ENCODE measurements at places on chromosomes 12 and 14.
A peak's percentile ranks its signal among the peaks of the same experiment; 100 is the strongest.

- no peak for DNase-seq
Observed at GRCh38 chr12:87953256-87953860, 75.8 kb downstream of the C12orf50 start.

- no peak for DNase-seq
Observed at GRCh38 chr14:105012171-105012985, 8.5 kb downstream of the CDCA4 start.

DNA sequence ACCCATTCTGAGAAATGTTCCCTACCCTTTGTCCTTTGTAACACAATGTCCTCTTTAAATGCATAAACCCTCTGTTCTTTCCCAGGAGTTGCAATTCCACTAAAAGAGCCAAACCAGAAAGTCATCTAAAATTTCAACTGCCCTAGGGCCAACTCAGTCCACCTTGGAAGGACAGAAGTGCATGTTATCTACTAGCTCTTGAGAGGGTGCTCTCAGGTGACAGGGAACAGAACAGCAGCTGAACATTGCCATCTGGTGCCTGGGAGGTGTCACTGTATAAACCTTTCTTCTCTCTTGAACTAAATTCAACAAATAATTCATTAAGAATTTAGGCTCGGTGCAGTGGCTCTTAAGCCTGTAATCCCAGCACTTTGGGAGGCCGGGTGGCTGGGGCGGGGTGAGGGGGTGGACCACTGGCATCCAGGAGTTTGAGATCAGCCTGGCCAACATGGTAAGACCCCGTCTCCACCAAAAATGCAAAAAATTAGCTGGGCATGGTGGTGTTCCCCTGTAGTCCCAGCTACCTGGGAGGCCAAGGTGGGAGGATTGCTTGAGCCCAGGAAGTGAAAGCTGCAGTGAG lies 10.3 kb upstream of the FERMT2 start:
- peak; percentile 17 for DNase-seq

- DNase-seq, result peak; percentile 54
Observed at GRCh38 chr12:122517877-122518276, 8.9 kb downstream of the RSRC2 start.

DNA sequence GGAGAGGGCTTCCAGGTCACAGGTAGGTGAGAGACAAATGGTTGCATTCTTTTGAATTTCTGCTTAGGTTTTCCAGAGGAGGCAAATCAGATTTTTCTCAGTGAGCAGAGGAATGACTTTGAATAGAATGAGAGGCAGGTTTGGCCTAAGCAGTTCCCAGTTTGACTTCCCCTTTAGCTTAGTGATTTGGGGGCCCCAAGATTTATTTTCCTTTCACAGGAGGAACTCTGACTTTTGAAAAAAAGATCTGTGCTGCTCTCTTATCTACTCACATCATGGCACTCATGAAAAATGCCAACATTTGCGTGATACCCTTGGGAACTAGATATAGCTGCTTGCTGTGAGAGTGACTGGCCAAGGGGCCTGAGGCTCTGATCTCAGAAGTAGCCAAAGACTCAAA lies 58.0 kb upstream of the EVL start:
- DNase-seq, result no peak

DNA sequence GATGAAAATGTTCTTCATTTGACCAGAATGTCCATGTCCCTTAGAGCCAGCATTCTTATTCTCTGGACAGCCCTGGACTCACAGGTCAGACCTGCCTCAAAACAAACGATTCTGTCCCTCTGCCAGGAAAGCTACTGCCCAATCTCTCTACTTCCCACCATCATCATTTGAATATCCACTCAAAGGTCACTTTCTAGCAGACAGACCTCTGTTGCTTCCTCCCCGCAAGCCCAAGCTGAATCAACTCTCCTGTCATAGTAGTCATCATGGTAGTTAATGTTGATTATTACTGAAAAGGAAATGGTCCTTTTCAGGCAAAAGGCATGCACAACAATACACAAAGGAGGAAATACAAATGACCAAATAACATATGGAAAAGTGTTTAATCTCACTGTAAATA lies 39.6 kb upstream of the CPM start:
- DNase-seq, result no peak

DNA sequence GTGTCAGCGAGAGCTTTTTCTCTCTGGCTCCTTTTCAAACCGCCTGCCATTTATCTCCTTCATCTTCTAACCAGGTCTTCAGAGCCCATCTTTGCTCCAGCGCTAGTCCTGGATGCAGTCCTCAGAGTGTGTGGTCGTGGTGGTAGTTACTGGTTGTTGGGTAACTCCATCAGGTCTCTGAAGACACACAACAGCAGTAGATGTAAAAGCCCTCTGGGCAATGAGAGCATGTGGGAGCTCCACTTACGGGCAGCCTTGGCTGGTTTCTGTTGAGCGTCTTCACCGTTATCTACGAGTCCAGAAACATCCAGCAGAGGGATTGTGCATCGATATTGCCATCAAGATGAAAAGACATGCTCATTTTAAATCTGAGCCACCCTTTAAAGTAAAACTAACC lies 61.2 kb downstream of the FBXL14 start:
- no peak for DNase-seq

GRCh38 chr12:56151672-56152131 lies 685 bp upstream of the MYL6B start:
- no peak for DNase-seq

DNA sequence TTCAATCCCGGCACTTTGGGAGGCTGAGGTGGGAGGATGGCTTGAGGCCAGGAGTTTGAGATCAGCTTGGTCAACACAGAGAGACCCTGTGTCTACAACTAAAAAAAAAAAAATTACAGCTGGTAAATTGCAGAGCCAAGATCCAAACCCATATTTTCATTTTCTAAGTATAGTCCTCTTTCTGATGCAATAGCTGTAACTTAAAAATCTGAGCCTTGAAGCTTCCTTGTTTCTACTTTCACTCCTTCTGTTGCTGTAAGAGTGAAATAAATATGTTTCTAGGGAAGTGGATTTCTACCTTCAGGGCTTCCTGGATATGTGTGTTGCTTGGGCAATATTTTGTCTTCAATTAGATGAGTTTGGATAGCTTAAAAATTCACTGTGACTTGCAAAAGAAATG lies 42.0 kb upstream of the PRICKLE1 start:
- no peak for DNase-seq

GRCh38 chr14:28116716-28117115 lies 649.9 kb upstream of the FOXG1 start:
- DNase-seq, result no peak

- DNase-seq, result peak; percentile 20
Observed at GRCh38 chr12:20220339-20220738, 148.0 kb upstream of the PDE3A start.

- peak; percentile 31 for DNase-seq
Observed at GRCh38 chr12:114916124-114916523, 232.1 kb upstream of the TBX3 start.

DNA sequence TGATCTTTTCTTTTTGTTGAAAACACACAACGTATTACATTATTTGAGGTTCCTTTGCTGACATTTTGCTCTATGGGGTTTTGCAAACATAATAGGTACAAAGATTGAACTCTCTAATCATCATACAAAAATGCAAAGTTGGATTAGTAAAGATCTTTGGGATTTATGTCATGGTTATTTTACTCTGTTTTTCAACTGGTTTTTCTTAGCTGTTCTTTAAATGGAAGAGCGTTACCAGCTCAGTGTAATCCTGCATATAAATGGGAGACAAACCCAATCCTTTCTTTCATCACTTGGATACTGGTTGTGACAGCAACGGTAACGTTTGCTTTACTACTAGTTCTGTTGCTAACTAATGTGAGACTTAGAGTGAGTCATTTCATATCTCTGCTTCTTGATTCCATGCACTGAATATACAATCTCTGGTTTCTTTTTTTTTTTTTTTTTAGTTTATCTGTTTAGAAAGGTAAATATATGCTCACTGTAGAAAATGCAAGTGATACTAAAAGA lies 104.9 kb upstream of the NOVA1 start:
- DNase-seq, result no peak

GRCh38 chr12:26871985-26872384 lies 39.0 kb upstream of the ITPR2 start:
- no peak for DNase-seq

DNA sequence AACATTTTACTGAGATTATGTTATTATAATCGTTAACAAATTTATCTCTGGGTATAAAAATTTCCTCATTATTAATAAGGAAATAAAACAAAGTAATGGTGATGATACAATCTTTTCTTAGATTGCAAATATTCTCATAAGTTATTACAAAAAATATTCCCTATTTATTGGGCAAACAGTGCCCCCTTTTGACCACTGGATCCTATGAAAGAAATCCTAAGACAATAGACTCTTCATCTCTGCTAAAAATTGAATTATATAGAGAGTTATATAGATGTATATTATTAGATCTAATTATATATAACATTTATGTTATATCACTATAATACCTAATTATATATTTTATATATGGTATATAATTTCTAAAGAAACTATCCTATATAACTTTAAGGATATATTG lies 94.2 kb upstream of the FGD4 start:
- no peak for DNase-seq

DNA sequence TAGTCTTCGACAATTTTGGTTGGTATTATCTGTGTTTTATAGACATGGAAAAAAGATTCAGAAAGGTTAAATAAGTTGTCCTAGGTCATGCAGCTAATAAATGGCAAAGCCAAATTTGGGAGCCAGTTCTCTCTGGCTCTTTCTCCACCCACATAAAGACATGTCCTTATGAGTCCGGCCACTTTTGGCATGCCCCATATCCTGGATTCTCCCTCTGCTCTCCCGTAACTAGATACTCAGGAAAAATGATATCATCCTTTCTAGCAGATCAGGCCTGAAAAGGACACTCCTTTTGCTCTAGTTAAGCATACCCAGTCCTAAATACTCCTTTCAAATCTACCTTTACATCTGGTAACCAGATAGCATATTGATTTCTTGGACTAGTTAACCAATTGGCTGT lies 64.4 kb downstream of the TTLL5 start:
- DNase-seq, result no peak

DNA sequence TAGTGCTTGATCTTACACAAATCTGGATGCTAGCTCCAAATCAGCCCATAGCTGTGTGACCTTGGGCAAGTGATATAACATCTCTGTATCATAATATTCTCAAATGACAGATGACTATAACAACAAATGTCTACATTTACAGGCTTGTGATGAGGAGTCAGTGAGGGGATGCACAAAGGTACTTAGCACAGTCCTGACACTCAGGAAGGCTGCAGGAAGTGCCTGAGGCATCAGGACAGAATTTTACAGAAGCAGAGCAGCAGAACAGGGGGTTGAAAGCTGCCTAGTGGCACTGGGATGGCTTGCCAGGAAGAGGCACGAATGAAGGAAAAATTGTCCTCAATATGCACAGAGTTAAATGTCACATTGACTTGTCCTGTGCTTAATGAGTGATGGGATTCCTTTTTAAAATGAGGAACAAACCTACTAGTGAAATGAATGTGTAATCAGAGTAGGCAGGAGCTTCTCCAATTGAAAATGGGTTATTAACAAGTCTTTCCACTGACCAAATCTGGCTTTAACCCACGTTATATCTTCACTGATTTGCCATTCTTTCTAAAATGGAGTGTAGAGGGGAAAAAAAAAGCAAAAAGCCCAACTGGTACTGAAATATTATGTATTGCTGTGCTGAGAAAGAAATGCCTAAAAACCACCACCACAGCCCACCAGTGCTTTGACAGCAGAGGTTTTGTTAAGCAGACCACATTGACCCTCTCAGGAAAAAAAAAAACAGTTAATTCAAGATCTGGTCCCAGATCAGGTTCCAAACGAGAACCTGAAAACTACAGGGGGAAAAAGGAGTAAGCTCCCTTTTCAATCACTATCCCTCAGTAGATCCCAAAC lies 11.6 kb downstream of the BTG1 start:
- no peak for DNase-seq

- no peak for DNase-seq
Observed at GRCh38 chr12:111838353-111838752, 3.7 kb upstream of the MAPKAPK5 start.

DNA sequence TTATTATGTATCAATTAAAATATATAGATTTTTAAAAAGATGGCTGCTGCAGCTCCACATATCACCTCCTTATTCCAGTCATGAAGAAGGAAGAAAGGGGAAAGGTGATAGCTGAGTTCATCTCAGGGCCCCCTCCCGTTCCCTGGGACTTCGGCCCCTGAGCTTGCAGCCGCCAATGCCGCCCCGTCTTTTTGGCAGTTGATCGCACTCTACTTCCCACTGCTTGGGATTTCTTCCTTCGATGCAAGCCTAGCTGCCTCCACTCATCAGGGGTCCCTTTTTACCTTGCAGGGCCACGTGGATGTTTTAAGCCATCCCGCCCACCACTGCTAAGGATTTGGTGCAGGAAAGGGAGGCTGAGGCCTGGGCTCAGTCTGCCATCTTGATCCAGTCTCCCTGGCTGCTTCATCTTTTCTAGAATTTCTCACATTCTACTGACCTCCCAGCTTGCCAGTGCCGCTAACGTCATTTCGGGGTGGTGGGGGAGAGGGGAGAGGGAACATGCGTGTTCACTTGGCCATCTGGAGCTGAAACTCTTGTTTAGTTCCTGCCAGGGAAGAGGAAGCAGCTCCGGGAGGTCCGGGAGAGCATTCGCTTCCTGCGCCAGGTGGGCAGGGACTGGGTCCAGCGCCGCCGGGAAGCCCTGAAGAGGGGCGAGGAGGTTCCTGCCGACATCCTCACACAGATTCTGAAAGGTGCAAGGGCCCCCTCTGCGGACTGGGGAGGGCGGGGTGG lies 31.3 kb downstream of the CYP46A1 start:
- DNase-seq, result no peak

- no peak for DNase-seq
Observed at GRCh38 chr12:123242116-123242904, 9.1 kb downstream of the MTRFR start.

DNA sequence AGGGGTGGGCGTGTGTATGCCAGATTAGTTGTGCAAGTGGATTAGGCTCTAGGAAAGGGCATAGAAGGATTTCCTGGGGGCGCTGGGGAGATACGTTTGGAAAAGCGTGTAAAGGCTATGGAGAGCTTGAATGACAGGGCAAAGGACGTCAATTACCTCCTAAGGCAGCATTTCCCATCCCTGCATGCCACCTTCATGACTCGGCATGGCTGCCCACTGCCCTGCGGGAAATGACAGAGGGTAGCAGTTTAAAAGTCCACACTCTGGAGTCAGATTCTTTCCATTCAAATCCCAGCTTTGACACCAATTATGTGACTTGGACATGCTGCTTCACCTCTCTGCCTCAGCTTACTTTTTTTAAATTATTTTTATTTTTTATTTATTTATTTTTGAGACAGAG lies 14.8 kb upstream of the TMEM229B start:
- DNase-seq, result no peak

- DNase-seq, result no peak
Observed at GRCh38 chr14:82084813-82085212, 551.2 kb upstream of the SEL1L start.

GRCh38 chr14:36941783-36942521 lies 230.5 kb downstream of the SLC25A21 start:
- DNase-seq, result peak; percentile 21

DNA sequence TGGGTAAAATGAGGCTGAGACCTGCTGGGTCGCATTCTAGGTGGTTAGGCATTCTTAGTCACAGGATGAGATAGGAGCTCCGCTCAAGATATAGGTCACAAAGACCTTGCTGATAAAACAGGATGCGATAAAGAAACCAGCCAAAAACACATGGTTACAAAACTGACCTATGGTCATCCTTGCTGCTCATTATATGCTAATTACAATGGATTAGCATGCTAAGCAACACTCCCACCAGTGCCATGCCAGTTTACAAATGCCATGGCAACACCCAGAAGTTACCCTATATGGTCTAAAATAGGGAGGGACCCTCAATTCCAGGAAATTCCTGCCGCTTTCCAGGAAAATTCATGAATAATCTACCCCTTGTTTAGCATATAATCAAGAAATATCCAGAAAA lies 132.4 kb downstream of the BRMS1L start:
- DNase-seq, result no peak
